NCI-H2107 (cell line): ENCODE measurements at places on chromosomes 5 and 9.

DNA sequence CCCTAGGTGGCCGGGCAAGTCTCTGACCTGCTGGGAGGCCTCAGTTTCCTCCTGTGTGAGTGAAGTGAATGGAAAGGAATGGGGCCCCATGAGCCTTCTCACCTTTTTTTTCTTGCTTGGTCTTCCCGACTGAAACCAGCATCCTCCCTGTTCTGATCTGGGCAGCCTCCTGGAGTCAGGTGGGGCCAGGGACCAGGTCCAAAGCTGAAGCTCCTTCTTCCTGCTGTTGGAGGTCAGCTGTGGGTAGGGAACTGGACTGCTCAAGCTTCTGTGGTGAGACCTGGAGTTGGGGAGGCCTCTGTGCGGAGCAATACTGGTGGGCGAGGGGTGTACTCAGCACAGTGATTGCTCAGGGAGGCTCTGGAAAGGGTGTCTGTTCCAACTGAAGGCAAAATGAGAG lies 99.7 kb downstream of the PCSK1 start:
- no peak for DNase-seq

GRCh38 chr5:165497707-165498106 lies 1992.3 kb downstream of the MAT2B start:
- no peak for DNase-seq

GRCh38 chr5:136137497-136138220 lies 5.0 kb downstream of the SMAD5 start:
- DNase-seq: no peak

- no peak for DNase-seq
Observed at GRCh38 chr9:77531400-77531799, 116.7 kb downstream of the GNA14 start.

- DNase-seq: no peak
Observed at GRCh38 chr5:173853370-173854131, 34.6 kb upstream of the CPEB4 start.

DNA sequence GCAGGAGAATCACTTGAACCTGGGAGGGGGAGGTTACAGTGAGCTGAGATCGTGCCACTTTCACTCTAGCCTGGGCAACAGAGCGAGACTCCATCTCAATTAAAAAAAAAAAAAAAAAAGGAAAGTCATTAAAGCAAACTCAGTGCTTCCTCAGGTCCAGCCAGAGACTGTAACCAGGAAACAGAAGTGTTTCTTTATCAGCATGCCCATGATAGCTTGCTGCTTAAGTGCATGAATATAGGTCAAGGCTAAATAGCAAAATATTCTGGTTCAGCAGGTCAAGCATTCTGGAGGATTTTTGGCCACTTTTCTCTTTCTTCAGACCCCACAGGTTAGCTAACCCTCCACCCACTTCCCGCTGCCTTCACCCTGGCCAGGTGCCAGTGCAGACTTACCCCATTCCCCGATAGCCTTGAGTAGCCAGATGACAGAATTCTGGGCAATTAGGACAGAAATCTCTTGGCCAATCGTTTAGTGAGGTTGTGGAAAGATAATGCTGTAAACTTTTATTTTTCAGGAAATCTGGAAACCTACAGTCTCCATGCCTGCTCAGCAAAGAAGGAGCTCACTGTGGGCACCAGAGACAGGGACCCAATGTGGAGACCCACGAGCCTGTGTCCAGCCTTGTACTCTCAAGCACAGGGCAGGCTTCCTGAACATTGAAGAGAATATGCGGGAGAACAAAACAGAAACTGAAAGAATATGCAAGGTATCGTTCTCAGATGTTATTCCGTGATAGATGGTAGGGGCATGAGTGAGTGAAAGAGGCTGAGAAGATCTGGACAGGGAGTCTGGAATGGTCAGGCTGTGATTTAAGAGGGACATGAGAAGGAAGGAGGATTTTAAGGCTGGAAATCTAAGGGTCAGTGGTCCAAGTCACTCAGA lies 4.2 kb upstream of the UGT3A2 start:
- DNase-seq: no peak

- DNase-seq: no peak
Observed at GRCh38 chr9:12274577-12274976, 418.6 kb upstream of the TYRP1 start.

- DNase-seq: no peak
Observed at GRCh38 chr5:104045987-104046386, 483.4 kb upstream of the NUDT12 start.

- no peak for DNase-seq
Observed at GRCh38 chr9:132381966-132382541, 24.6 kb downstream of the TTF1 start.

- no peak for DNase-seq
Observed at GRCh38 chr5:129653057-129653375, 94.9 kb upstream of the MINAR2 start.

- no peak for DNase-seq
Observed at GRCh38 chr5:165196961-165197360, 1691.5 kb downstream of the MAT2B start.

DNA sequence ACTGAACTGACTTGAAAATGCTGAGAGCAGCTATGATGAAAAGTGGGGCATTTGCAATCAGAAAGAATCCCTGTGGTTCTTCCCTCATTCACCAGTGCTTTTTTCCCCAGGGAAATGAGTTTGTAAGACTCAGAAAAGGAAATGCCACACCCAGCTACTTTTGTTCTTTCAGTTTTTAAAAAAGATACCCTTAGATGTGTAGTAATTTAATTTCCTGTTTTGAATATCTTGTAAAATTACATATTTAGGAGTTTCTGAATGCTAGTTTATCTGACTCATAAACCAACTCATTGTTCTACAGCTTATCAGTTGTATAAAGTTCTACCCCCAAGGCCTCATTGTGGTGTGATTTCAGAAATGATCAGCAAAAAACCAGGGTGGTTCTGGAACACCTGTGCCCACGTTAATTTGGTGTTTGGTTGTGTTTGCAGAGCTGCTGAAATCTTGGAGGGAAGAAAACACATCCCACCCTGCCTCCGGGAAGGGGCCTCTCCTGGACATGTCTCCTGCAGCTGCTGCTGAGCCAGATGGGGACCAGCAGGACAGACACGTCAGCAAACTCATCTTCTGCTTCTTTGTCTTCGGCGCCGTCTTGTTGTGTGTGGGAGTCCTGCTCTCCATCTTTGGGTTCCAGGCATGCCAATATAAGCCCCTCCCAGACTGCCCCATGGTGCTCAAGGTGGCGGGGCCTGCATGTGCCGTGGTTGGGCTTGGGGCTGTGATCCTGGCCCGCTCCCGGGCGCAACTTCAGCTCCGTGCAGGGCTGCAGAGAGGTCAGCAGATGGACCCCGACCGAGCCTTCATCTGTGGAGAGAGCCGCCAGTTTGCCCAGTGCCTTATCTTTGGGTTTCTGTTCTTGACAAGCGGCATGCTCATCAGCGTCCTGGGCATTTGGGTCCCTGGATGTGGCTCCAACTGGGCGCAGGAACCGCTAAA lies 2.8 kb downstream of the TMEM171 start:
- DNase-seq: no peak

GRCh38 chr5:135216471-135217343 lies 182.3 kb downstream of the MACROH2A1 start:
- no peak for DNase-seq

GRCh38 chr5:93673316-93673954 lies 68.0 kb downstream of the POU5F2 start:
- no peak for DNase-seq

GRCh38 chr9:125189011-125189360 lies 617 bp downstream of the PPP6C start:
- no peak for DNase-seq

- no peak for DNase-seq
Observed at GRCh38 chr9:132697230-132697629, 27.0 kb downstream of the GTF3C4 start.

GRCh38 chr5:150557509-150557872 lies 49.6 kb downstream of the NDST1 start:
- no peak for DNase-seq

- no peak for DNase-seq
Observed at GRCh38 chr9:121871431-121872025, 220.1 kb downstream of the DAB2IP start.

DNA sequence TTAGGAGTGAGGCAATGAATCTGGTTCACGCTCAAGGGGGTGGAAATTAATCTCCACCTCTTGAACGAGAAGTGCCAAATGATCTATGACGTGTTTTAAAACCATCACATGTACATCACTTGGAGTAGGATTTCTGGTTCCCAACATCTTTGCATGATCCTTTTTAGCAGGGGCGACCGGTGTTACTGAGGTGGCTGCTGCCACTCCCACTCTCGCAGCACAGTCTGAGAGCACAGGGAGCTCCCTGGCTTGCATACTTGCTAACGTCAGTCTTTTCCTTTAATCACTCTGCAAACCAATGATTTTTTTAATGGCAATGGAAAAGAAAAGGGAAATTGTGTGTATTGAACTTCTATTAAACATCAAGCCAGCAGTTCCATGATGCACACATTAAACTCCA lies 624.4 kb downstream of the IRX1 start:
- no peak for DNase-seq

DNA sequence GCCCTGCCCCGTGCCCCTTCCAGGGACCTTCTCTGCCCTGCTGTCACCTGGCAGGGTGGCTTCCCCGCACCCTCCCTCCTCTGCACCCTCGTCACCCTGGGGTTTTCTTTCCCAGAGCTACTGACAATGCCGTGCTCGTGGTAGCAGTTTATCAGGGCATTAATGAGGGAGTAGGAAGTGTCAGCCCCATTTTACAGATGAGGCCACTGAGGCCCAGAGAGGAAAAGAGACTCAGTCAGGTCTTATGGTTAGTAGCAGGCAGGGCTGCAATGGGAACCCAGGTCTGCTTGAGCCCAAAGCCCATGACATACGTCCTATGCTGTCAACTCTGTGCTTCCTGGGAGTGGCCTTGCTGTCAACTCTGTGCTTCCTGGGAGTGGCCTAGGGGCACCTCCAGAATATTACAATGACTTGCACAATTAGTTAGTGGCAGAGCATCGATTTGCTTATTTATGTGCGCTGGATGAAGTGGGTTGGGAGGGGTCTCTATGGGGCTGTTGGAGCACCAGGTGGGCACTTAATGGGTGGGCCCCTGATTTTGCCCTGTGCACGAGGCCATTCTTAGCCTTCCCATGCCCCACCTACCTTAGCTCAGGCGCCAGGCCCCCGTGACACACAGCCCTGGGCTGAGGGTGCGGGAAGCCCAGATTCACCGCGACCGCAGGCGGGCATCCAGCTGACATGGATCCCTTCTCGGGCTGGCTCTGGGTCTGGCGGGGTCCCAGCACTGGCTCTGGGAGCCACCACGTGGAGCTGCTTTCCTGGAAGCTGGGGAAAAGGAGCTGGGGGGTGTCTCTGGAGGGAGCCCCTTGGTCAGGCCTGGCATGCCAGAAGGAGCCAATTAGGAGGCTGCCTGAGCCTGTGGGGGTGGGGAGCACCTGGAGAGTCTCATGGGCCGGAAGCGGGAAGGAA lies 82.0 kb upstream of the ORM1 start:
- no peak for DNase-seq

DNA sequence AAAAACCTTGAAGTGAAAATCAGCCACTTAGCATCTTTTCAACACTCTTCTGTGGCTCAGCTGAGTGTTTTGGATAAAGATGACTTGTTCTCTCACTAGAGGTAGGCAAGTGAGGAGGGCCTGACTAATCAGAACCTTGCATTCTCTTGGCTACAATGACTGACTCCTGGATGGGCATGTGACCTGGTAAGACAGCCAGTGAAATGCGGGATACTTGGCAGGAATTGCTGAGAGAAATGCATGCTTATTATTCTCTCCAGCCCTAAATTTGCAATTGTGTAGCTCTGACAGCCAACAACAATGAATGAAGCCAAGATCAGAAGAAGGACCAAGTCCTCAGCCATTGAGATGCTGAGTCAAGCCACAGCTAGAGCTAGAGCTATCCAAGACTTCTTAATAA lies 490.5 kb upstream of the ZNF608 start:
- DNase-seq: no peak
